Subcutaneous preadipocyte (primary cell): ENCODE measurements at places on chromosomes 1 and 21. TPM values are rescaled to one million over a fixed set of nuclear protein-coding genes. Genes with fewer than 3 reads are reported as not detected.

MED8 gene
- 47.8 and 54.0 TPM in 2 replicates for total RNA-seq

IFNAR1 gene
- 12.9 and 19.4 TPM in 2 replicates for total RNA-seq

KIRREL1 gene
- 85.2 and 107 TPM in 2 replicates for total RNA-seq

PRKCZ gene
- total RNA-seq: 1.2 and 1.8 TPM in 2 replicates

RXFP4 gene
- total RNA-seq: not detected in 2 replicates

VTCN1 gene
- total RNA-seq: not detected in 2 replicates
